ENCODE measurements at places on chromosomes 13 and 19.

- peak; percentile 59 for DNase-seq
Observed at GRCh38 chr13:113904411-113904810, 40.5 kb upstream of the GAS6 start.

- DNase-seq, result peak; percentile 96
Observed at GRCh38 chr13:30429721-30430694, 7.7 kb downstream of the UBE2L5 start.

DNA sequence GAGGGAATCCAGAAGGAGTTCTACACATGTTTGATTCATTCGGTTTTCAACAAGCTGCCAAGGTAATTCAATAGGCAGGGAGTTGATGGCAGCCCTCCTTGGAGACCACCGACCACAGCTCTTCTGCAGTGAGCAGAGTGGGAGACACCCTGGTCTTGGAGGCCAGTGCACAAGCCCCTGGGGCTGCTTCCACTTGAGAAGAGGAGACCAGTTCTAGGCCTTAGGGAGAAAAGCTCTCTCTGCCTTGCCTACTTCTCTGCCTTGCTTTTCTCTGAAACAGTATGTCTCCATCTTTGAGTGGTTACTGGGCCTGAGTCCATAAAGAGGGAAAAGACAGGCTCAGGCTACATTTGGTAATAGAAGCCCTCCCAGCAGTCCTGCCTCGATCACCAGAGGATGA is 671.9 kb downstream of the UQCRFS1 start:
- no peak for DNase-seq

GRCh38 chr13:67155898-67156722 is 74.0 kb downstream of the PCDH9 start:
- DNase-seq, result no peak

DNA sequence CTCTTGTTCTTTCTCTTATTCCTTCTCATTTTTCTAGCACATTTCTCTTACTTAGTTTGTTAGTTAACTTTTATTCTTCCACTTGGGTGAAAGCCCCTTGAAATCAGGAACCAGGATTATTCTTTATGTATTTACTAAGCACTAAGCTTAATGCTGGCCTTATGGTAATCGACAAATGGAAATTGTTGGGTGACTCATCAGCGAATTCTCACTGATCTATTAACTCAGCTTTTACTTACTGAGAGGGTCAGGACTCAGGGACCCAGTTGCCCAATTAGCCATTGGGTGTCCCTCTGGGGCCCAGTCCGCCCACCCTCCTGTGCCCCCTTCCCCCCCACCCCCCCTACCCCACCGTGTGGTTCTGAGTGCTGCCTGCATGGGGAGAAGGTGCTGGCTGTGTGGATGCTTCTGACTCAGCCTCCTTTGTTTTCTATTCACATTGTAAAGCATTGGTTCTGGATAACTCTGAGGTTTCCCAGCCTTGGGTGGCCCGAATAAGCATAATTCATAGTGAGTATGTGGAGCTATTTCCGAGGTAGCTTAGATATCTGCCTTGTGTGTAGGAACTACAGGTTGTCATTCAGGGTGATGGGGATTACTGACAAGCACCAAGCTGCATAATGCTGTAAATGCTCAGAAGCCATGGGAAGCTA is 240.9 kb downstream of the FGF9 start:
- DNase-seq, result no peak

DNA sequence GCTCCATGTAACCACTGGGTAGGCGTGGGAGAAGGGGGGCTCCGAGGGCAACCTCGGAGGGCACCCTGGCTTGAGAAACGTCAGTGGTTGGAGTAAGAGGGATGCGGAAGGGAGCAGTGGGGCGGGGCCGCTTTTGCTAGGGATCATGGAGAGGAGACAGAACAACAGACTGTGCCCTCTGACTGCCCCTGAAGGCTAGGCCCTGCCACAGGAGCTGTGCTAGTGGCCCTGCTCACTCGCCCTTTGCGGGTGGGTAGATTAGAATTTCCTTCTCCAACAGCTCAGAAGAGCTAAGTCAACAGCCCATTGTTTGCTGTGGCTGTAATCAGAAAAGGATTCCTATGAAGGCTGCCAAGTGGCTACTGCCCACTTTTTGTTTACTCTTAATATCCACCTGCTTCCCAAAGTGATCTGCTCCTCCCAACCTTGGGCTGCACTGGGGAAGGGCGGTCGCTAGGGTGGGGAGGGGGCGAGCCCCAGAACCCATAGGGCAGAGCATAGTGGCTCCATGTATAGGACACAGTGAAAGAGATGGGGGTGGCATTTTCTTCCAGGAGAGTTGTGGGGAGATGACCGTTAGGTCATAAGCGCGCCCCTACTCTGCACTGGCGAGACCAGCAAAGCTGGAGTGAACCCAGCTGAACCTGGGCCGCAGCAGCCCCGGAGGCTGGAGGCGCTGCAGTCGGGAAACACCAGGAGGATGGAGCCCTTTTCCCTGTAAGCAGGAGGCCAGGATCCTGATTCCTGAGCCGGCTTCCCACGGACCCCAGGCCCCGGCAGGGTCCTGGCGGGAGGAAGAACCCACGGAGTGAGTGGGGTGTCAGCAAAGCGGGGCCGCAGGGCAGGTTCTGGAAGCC is 1.9 kb upstream of the C1QTNF9 start:
- DNase-seq, result no peak

- no peak for DNase-seq
Observed at GRCh38 chr19:18629166-18630088, 7.4 kb upstream of the KLHL26 start.

GRCh38 chr13:25266706-25267105 is 20.6 kb downstream of the MTMR6 start:
- no peak for DNase-seq

DNA sequence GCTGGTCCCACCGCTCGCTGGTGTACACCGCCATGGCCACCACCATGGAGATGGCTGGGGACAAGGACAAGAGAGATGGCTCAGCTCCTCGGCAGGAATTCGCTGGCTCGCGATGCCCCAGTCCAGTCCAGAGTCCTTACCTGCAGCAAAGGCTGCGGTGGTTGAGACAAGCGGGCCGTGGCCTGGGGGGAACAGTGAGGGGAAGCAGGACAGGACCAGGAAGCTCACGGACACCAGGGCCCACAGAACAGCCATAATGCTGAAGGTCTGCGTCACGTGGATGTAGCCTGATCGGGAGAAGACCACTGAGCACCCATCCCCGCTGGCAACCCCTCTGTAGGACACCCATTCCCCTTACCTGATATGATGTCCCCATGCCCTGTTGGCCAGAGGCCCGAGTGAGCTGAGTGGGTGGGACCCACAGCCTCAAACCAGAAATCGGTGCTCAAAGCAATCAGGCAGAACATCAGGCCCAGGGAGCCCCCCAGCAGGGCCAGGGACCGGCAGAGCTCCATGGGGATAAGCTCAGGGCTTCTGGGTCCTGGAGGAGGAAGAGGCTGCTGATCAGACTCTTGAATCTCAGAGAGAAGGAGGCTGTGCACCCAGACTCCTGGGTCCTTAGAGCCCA is 319 bp downstream of the NKG7 start:
- no peak for DNase-seq

GRCh38 chr19:44582581-44583265 is 30.6 kb upstream of the IGSF23 start:
- DNase-seq, result peak; percentile 35

- no peak for DNase-seq
Observed at GRCh38 chr13:30715372-30715756, 20.0 kb upstream of the ALOX5AP start.

DNA sequence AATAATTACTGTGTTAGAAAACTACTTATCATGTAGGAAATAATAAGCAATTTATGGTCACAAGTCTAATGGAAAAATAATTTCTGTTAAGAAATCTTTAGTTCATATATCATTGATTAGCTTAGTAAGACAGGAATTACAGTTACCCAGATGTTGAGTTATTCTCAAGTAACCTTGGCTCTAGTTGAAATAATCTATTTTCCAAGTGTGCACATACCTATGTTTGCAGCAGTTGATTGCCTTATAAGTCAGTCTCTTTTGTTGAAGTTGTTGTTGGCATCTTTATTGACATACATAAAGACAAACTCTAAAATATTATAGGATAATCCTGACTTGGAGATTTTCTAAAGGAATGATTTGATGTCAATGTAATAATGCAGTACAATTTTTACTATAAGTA is 511.4 kb upstream of the KLF12 start:
- no peak for DNase-seq

DNA sequence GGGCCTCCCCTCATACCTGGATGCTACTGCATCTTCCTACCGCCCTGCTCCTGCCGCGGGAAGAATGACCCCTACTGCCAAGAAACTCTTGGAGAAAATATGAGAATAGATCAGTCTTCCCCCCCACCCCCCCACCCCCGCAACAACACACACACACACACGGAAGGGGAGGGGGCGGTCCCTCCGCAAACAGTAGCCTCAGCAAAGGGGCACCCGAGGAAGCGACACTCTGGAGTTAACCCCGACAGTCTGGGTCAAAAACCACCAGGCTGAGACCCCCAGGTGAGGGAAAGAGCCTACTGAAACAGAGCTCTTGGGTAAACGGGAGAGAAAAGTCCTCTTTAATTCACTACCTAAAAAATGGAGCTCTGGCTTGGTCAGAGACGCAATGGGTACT is 1.2 kb downstream of the MED26 start:
- peak; percentile 19 for DNase-seq

DNA sequence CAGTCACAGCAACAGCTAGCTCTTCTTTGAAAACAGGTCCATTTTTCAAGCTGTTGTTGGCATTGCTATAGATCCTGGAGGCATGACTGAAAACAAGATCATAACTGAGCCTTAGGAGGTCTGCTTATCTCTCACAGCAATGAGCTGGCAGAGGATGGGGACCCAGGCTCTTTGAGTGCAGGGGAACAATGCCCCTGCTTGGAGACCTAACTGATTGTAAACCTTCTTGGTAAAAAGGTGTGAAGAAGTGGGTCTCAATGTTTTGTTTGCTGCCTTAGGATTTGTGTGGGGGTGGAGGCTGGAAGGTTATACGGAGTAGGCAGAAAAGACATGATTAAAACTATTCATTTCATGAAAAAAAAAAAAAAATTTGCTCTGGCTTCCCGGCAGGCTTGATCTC is 94.6 kb downstream of the EFNB2 start:
- DNase-seq, result no peak

GRCh38 chr19:40553885-40554857 is 22.5 kb upstream of the SHKBP1 start:
- DNase-seq, result no peak

GRCh38 chr13:99812625-99813024 is 158.9 kb downstream of the ZIC5 start:
- peak; percentile 90 for DNase-seq

DNA sequence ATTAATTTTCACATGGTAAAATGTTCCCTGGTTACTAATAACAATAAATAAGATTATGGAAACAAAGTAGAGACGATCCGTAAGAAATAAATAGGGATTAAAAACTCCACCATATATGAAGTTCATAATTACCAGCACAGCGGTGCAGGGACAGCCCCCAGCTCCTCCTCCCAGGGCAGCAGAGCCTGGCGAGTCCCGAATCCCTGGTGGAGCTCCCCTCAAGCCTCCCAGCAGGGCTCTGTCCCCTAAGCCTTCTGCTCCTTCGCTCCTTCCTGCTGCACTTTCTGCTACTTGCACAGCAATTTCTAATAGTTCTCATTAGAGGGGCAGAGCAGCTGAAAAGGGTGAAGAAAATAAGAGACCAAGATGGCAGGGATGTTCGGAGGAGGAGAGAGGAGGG is 43.6 kb downstream of the RASA3 start:
- DNase-seq, result no peak

GRCh38 chr19:17184371-17184841 is 30.8 kb upstream of the USE1 start:
- DNase-seq, result no peak

- no peak for DNase-seq
Observed at GRCh38 chr19:17243211-17243829, 2.4 kb downstream of the NR2F6 start.

DNA sequence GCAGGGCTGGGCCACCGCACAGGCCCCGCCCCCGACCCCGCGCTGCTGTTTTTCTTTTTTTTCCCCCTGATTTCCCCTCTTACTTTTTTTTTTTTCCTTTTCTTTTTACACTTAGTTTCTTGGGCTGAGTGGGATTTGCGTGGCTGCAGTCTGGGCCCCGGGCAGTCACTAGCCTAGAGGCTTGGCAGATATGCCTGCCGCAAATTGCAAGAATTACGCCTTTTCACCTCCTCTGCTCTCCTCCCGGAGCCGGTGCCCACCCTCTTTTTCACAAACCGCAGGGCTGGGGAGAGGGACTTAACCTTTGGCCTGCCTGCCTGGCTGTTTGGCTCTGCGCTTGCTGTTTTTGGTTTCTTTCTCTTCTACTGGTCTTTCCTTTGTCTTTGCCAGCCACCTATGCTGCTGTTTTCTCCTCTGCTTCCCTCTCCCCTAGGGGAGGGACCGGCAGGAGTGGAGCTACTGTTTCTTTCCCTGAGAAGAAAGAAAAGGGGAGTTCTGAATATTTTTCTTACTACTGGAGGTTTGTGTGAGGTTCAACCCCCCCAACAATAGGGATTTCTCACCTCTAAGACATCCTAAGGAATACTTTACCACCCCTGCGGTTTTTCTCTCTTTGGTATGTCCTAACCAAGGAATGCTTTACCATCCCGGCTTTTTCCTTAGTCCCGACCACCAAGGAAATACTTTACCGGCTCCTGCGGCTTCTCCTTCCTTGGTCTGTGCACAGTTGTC is 11.0 kb downstream of the ZNF552 start:
- DNase-seq, result peak; percentile 93

- no peak for DNase-seq
Observed at GRCh38 chr19:40388481-40388880, 1.5 kb downstream of the HIPK4 start.

- DNase-seq, result no peak
Observed at GRCh38 chr19:51019544-51019925, at the start of gene KLK10. Gene KLK10, minus strand, starts transcription at chr19:51019709. Its CDS starts 579 bp downstream, at chr19:51019130.

- peak; percentile 99 for DNase-seq
Observed at GRCh38 chr19:20167020-20167644, at the start of gene ZNF486. Gene ZNF486, plus strand, starts transcription at chr19:20167214. Its CDS starts 117 bp downstream, at chr19:20167331.

DNA sequence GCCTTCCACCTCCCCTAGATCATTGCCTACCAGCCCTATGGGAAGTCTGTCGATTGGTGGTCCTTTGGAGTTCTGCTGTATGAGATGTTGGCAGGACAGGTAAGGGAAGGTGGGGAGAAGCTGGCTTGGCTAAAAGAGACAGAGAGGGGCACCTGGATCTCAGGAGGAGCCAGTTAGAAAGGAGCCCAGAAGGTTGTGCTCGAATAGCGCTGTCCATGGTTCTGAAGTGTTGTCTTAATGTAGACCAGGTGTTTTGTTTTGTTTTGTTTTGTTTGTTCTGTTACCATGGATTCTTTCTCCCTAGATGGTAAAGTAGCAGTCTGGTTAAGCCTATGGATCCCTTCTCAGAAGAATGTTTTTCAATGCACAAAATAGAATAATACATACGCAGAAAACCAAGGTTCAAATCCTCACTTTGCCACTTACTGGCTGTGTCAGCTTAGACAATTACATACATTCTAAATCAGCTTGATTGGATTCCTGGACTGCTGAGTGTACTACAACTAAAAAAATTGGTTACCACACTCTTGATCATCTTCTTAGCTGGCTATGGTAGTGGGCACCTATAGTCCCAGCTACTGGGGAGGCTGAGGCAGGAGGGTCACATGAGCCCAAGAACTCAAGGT is 5.9 kb upstream of the CACNG7 start:
- peak; percentile 50 for DNase-seq
